ENCODE measurements at places on chromosomes 12 and 14. TPM values are rescaled to one million over a fixed set of nuclear protein-coding genes. Genes with fewer than 3 reads are reported as not detected.

DNA sequence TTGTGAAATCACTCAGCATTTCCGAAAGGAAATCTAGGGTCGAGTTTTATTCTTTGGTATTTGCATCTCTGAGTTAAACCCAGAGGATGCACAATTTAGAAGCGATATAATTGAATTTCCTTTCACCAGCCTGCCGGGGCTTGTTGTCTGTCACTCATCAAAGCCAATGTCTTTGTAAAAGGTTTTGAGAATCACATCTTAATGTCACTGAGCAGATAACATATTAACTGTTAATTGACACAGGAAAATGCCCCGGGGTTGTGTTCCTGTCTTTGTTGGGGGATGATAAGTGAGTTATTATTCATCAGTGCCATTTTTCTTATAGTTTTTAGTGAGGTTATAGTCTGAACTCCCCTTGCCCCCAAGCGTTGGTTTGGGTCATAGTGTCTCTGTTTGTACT, 73.4 kb downstream of the DUSP6 start:
- DNase-seq, result no peak

DNA sequence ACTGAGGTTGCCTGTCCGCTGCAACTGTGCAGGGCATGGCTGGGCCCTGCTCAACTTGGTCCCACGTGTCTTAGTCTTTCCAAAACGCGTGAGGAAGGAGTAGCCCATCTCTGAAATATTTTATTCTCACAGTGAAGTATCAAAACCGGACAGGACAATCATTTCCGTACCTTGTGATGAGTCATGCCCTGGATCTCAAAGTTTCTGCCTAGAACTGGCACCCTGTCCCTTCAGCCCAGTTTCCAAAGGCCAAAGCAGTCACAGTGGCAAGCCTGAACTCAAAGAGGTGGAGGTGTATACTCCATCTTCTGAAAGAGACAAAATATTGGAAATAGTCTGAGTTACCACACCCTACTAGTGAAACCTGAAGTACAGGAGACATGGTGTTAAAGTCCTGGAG, 28.5 kb upstream of the SRGAP1 start:
- no peak for DNase-seq

DNA sequence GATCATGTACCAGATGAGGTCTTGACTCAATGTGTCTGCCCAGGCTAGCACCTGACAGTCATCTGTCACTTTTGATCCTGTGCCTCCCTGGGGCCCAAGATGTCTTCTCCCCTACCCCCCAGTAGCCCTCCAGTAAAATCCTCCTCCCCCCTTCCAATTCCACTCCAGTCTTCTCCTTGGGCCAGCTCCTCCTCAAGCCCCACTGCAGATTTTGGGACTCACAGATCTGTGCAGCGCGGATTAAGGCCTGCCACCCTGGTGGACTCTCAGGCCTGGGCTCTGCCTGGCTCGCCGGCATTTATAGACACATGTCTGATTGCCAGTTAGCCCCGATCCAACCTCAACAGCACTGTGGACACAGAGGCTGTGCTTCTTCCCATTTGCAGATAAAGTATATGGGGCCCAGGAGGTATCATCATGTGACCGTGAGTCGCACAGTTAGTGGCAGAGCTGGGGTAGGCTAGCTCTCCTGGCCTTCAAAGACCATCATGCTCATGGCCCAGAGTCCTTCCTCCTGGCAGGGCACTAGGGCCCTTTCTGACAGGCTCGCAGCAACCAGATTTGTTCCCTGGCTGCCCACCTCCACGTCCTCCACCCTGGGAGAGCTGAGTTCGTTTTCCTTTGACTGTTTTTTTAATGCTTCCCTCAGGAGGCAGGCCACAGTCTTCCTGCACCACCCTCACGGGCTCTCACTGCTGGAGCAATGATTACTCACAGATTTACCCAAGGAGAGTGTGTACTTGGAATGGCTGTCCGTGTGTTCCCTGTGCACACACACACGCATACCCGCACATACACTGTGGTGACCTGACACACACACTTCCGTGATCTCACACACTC, 98.3 kb upstream of the DIO3 start:
- no peak for DNase-seq

DNA sequence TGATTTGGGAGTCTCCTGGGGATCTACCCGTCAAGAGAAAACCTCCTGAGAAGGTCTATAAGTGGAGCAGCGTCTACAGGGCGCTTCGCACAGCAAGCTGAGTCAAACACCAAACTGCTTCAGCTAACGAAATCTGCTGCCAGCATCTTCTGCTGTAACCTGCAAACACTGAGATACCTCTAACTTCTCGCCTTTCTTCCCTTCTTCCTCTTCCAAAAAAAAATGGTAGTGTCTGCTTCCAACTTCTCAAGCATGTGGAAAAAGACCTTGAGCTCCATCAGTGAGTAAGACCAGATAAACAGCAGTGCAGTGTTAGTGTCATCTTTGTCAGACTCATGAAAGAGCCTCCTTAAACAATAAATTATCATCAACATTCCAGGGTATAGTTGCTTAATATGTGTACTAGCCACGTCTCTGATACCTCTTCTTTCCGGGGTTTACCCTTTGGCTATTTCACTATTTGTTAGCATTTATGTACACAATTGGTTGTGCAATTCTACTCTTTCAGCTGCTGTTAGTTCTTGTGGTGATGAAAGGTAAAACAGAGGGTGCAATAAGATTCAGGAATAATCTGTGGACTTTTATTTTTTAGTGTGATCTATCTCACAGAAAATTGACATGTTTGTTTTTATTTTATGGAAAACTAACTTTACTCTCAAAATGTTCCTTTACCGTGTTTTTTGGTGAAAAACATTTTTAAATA, 81.6 kb downstream of the LLPH start:
- no peak for DNase-seq

NKX2-1 gene
- 0.02 TPM for polyA plus RNA-seq

SLCO1A2 gene
- polyA plus RNA-seq, result 0.07 TPM

Data from thymus (tissue), 14 donors.